CD4-positive, alpha-beta T cell treated with Interleukin-17A for 1 hour (primary cell): ENCODE measurements at places on chromosomes 5 and 9.
A peak's percentile ranks its signal among the peaks of the same experiment; 100 is the strongest.

- DNase-seq, result no peak
Measured at GRCh38 chr5:107917983-107918382, 247.2 kb upstream of the EFNA5 start.

DNA sequence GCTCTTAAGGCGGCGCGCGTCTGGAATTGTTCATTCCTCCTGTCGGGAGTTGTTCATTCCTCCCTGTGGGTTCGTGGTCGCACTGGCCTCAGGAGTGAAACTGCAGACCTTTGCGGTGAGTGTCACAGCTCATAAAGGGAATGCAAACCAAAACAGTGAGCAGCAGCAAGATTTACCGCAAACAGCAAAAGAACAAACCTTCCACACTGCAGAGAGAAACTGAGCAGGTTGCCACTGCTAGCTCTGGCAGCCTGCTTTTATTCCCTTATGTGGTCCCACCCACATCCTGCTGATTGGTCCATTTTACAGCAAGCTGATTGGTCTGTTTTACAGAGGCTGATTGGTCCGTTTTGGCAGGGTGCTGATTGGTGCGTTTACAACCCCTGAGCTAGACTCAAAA lies 1365.3 kb upstream of the WWC1 start:
- no peak for DNase-seq

DNA sequence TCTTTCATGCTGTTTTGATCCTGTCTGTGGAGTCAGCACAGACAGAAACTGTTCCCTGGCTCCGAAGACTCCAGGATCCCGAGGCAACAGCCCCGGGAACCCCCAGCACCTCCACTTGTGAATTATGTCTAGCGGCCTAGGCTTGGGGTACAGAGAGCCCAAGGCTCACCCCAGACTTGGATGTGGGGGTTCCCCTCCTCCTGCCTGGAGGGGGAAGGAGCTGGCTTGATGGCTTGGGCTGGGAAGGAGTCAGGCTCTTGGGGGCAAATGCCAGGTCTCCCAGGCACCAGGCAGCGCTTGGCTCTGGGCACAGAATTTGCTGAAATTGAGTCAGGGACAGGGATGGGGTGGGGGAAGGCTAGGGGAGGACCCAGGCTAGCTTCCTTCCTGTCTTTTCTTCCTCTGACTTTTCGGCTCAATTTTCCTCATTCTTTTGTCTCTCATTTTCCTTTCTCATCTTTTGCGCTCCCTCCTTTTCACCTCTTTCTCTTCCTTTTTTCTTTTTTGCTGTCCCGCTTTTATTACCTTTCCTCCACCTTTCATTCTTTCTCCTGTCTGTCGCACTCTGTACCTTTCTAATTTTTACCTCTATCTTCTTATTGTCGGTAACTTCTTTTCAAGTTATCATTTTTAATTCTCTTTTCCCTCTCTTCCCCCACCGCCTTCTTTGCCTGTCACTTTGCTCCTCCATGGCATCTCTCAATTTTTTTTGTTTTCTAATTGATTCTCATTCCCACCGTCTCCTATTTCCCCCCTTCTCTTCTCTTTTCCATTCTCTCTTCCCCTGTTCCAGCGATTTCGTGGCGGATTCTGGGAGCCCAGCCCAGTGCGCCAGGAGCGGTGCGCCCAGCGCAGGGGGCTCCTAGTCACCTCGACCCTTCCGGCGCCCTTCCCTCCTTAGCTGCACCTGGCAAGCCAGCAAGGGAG lies 10.5 kb downstream of the MSX2 start:
- no peak for DNase-seq

GRCh38 chr5:135156715-135157404 lies 122.8 kb upstream of the PITX1 start:
- DNase-seq, result no peak

- no peak for DNase-seq
Measured at GRCh38 chr5:38445374-38446028, 110.9 kb downstream of the LIFR start.

DNA sequence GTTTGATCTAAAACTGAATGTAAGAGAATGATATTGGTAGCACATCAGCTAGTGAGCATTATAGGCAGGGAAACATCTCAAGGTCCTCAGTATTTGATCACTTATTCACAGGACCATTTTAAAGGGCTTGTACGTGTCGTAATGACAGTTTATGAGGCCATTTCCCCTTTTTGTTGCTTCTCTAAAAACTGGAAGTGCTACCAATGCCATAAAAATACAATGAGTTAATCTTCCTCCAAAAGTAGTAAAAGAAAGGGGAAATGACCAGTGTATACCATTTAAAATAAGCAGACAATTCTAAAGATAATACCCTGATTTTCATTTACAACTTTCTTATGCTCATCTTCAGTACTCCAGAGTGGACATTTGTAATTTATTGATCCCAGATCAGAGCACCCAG lies 285.8 kb upstream of the PCSK5 start:
- DNase-seq, result no peak

DNA sequence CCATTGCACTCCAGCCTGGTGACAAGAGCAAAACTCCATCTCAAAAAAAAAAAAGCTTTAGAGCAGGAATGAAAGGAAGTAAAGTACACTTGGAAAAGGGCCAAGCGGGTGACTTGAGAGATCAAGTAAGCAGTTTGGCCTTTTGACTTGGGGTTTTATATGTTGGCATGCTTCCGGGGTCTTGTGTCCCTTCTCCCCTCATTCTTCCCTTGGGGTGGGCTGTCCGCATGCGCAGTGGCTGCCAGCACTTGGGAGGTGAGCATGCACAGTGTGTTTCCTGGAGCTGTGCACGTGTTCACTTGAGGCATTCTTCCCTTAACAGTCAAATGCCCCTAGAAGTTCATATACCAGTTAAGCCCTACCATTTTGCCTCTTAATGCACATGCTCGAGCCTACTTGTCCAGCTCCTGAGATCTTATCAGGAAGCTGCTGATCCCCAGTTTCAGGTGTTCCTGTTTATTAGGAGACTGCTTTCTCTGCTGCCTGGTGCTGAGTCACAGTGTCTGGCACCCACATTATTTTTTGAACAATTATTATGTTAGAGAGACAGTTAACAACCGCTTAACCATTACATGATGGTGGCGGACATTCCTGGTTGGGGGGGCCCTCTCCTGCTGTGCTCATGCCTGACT lies 32.6 kb upstream of the PRRC2B start:
- DNase-seq, result no peak

GRCh38 chr9:19470567-19470966 lies 61.8 kb downstream of the ACER2 start:
- DNase-seq, result no peak

- DNase-seq, result no peak
Measured at GRCh38 chr5:110264661-110265060, 461.8 kb downstream of the TMEM232 start.

DNA sequence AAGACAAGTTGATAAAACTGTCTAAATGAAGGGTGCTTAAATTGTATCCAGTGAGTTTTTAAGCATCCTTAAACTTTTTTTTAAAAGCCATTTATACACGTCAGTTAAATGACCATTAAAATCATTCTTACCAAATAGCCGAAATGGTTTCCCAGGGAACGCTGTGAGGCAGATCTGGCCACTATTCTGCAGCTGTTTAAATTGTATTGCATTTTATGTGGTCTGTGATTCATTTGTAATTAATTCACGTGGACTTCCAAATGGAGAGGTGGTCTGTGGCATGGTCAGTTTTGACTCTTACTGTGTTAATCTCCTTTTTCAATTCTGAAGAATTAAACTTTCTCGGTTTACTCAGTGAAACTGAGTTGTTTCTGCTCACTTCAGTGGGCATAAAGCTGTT lies 113.7 kb upstream of the OTULINL start:
- DNase-seq, result no peak

DNA sequence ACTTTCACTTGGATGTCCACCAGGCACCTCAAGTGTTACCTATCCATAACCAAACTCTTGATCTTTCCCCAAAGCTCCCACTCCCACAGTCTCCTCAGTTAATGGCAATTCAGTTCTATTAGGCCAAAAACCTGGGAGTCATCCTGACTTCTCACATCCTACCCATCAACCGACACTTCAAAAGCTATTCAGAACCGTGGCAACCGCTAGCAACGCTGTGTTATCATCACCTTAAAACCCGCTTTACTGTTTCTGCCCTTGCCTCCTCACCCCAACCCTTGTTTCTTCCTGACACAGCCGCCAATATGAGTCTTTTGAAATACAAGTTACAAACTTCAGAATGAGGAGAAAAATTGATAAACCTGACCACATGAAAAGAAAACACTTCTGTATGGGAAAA lies 46.5 kb downstream of the MAPKAP1 start:
- DNase-seq, result no peak

DNA sequence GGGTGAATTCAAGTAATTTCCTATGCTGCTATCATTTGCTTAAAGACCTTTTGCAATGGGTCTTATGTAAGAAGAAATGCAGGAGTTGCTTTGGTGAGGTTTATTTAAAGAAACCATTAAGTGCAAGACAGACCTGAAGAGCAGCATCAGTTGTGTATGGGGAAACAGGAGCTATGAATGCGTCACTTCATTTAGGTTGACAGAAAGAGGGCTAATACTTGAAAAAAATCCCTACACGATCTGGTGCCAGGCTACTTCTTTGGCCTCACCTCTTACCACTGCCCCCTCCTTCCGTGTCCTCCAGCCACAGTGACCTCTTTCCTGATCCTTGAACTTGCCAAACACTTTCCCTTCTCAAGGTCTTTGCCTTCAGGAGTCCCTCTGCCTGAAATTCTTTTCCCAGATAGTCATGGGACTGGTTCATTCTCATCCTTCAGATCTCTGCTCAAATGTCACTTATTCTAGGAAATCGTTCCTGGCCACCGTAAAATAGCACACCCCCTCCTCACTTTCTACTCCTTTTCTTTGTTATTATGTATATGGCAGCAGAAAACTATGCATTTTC lies 1.4 kb upstream of the JAK2 start:
- DNase-seq, result no peak

DNA sequence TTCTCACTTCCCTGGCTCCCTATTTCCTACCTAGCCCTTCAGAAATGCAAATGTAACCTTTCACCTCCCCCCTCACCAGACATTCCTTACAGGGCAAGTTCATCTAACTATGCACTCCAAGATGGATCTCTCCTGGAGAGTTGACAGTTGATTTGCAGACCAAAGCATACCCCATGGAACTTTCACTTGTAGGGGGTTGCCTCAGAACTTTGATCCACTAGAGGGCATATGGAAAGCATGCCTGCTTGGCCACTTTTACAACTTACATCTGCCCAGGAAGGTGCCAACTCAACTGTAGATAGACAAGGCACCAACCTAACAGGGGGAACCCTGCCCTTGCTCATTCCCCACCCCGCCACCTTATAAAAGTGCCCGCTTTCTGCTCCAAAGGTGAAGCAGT lies 187.8 kb downstream of the NXNL2 start:
- no peak for DNase-seq

GRCh38 chr9:109289186-109289585 lies 31.7 kb downstream of the EPB41L4B start:
- no peak for DNase-seq

GRCh38 chr5:121867403-121867802 lies 15.7 kb downstream of the FTMT start:
- DNase-seq, result no peak

- no peak for DNase-seq
Measured at GRCh38 chr5:11268891-11269290, 507.9 kb upstream of the DAP start.

- DNase-seq, result no peak
Measured at GRCh38 chr9:21580636-21581378, 98.7 kb upstream of the IFNE start.

DNA sequence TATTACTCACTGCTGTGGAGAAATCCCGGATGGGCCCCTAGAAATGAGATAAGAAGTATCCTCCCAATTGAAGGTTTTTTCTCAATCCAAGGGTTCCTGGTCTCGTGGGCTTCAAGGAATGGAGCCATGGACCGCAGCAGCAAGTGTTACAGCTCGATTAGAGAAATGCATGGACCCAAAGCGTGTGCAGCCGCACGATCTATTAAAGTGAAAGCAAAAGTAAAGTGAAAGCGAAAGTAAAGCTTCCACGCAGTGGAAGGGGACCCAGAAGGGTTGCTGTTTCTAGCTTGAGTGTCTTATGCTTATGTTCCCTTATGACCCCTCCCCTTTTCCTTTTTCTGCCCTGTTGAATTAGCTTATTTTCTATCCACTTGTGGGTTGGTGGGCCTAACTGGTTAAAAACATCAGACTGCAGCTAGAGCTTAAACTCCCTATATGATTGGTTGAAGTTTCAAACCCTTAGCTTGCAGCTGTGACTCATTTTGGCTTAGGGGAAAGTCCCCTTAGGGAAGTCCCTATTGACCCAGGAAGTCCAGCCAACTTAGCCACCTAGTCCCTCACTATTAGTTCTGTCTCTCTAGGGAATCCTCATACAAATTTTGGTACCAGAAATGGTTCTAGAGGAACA lies 1111.8 kb downstream of the TAF11L14 start:
- DNase-seq, result peak; percentile 81

GRCh38 chr9:128104171-128104618 lies 23.3 kb downstream of the PTGES2 start:
- DNase-seq, result no peak

DNA sequence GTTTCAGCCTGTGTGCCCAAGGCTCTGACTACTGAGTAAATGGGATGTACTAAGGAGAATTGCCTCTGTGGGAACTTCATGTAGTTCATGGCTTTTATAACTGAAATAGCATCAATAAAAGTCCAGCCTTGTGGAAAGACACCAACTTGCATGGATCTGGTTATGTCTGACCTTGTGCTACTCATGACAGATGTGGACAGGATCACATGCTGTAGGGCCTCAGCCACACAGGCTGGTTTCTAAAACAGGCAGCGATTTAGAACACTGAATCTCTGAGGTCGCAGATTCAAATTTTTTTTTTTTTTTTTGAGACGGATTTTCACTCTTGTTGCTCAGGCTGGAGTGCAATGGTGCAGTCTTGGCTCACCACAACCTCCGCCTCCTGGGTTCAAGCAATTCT lies 66.5 kb upstream of the SPIN1 start:
- DNase-seq, result no peak

- DNase-seq, result no peak
Measured at GRCh38 chr5:124372457-124372856, 374.0 kb downstream of the ZNF608 start.

GRCh38 chr5:127887282-127887681 lies 184.1 kb downstream of the CCDC192 start:
- no peak for DNase-seq

- no peak for DNase-seq
Measured at GRCh38 chr5:177339107-177339638, 12.3 kb downstream of the LMAN2 start.
